ENCODE measurements at places on chromosomes 6 and 20.
A peak's percentile ranks its signal among the peaks of the same experiment; 100 is the strongest.

DNA sequence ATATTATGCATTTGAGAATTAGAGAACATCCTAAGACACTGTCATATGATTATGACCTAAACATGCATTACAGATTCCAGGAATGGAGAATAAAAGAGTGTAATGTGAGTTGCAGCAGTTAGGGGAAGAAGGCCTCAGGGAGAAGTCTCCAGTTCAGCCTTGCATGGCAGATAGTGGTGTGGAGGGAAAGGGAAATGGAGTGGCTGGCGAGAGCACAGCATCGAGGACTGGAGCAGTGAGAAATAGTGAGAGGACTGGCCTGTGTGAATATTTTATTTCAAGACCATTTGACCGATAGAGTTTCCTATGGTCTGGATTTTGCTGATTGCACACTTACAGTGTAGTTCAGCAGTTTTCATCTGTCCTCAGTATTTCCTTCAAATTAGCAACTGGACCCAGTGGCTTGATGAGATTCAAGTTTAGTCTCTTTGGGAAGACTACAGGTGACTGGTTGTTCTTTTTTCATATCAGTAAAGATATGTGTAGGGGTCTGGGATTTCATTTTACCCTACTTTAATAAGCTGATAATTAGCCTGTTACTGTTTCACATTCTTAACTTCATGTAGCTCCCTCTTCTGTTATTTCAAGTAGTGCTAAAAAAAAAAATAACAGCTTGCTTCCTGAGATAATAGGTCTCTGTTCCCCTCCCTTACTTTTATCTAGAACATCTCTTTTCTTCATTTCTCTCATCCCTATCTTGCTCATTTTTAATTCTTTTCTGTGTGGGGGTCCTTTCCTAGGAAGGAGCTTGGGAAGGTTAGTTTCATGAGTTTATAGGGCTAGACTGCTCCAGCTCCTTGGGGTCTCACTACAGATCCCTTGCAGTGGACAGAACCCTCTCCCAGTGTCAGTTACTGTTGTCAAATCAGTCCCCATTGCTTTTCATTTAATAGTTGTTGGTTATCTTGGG is 27.9 kb downstream of the BLTP3A start:
- DNase-seq: no peak

- no peak for DNase-seq
Measured at GRCh38 chr6:9623985-9624384, 790.9 kb downstream of the TFAP2A start.

GRCh38 chr6:71513036-71513435 is 224.4 kb downstream of the OGFRL1 start:
- no peak for DNase-seq

GRCh38 chr6:39087197-39087596 is 27.8 kb downstream of the SAYSD1 start:
- DNase-seq: no peak

GRCh38 chr6:46325561-46326530 is 155.1 kb upstream of the ENPP5 start:
- peak; percentile 58 for DNase-seq

- DNase-seq: no peak
Measured at GRCh38 chr6:129686941-129687627, 22.9 kb downstream of the ARHGAP18 start.

- DNase-seq: no peak
Measured at GRCh38 chr6:45969026-45969425, 46.6 kb downstream of the CLIC5 start.

- no peak for DNase-seq
Measured at GRCh38 chr20:53409447-53409717, 184.3 kb downstream of the ZNF217 start.

- no peak for DNase-seq
Measured at GRCh38 chr20:39270837-39271604, 308.9 kb downstream of the DHX35 start.

DNA sequence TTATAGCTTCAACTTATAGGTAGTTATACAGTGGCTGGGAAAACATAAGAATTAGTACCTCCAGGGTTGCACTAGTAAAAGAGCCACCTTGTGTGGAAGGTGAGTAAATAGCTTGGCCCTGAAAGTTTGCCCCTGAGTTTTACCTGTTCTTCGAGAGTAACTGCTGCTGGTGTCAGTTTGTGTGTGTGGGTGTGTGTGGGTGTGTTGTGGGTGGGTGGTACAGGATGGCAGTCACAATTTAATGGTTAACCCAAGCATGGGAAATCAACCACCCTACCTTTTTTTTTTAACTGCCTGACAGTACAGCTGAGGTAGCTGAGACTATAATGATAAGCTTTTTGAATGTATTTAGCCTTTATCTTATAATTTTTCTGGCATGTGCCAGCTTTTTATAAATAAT is 137.3 kb downstream of the STXBP5 start:
- no peak for DNase-seq

DNA sequence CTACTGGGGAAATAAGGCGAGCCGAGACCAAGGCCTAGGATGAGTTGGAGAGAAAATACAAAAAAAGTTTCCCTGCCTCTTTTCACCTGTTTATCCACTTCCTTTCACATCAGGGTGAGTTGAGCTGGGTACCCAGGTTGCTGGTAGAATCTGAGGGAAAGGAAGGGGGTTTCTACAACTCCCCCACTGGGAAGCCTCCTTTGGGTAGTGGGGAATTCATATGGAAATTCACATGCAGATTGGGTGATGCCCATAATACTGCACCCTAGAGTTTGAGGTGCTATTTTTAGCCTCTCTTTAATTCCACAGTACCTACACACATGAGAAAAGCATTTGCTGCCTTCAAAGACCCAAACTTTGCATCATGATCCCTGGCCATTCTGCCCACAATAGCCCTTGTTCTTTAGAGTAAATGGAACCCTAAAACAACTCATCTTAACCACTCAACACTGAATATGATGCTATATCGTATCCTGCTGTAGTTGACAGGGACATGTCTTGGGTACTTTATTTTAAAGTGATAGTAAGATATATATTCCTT is 2.7 kb downstream of the OSTM1 start:
- no peak for DNase-seq

GRCh38 chr20:57791178-57791962 is 81.6 kb upstream of the PMEPA1 start:
- DNase-seq: no peak

- DNase-seq: peak; percentile 6
Measured at GRCh38 chr6:138285800-138286199, 67.5 kb upstream of the PBOV1 start.

DNA sequence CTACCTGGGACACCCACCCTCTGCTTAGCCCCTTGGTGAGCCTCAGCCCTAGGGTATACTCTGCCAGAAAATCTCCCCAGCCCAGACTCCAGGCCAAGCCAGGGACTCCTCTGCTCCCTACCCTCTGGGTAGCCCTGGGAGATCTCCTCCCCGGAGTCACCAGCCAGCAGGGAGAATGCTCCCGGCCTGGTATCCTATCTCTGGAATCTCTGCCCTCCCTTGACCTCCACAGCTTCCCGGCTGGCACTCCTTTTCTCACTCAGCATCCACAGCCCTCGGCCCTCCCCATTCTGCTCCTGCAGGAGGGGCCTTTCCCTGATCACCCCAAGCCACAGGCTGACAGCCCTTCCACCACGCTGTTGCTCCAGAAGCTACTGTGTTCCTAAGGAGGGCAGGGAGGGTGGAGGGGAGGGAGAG is 22.6 kb downstream of the NOL4L start:
- DNase-seq: no peak

- DNase-seq: no peak
Measured at GRCh38 chr20:62475027-62475771, 596 bp downstream of the GATA5 start.

DNA sequence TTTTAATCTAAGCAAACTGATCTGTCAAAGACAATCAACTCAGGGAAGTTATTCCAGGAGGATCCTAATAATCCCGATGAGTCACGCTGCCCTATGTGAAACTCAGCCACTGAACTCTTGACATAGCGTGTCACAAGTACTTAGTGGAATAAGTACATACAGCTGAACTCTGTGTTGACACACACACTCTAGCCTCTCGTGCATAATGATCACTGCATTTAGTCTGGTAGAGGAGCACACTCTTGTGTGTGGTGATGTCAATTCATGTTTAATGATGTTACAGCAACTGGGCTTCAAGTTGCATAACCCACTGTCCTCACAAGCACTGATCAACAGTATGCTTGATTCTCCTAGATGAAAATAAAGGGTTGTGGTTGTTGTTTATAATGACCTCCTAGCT is 148.3 kb downstream of the HACE1 start:
- DNase-seq: peak; percentile 97

DNA sequence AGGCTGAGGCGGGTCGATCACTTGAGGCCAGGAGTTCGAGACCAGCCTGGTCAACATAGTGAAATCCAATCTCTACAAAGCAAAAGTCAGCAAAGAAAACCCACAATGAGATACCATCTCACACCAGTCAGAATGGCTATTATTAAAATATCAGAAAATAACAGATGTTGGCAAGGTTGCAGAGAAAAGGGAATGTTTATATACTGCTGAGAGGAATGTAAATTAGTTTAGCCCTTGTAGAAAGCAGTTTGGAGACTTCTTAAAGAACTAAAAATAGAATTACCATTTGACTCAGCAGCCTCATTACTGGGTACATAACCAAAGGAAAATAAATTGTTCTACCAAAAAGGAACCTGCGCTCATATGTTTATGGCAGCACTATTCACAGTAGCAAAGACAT is 16.7 kb upstream of the GCM1 start:
- no peak for DNase-seq

DNA sequence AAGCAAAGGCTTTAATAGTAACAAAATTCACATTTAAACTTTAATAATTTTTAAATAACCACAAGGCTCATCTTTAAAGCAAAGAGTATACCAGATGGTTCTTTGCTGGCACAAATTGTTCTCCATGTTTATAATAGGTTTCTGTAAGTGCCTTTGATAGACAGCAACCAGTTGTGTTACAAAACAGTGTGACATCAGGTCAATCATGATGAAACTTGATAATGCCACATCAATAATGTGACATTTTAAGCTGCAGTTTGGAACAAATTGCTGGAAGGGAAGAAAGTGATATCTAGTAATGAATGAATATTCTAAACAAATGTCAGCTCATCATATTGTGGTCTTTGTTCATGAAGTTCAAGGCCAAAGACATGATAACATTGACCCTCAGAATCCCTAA is 87.5 kb upstream of the MEI4 start:
- no peak for DNase-seq

GRCh38 chr6:116842459-116842858 is 13.6 kb upstream of the GPRC6A start:
- DNase-seq: no peak

- DNase-seq: no peak
Measured at GRCh38 chr6:22636452-22636851, 67.1 kb downstream of the HDGFL1 start.

GRCh38 chr6:112310439-112311125 is 36.5 kb upstream of the RFPL4B start:
- DNase-seq: no peak

- DNase-seq: no peak
Measured at GRCh38 chr20:54122189-54122588, 51.6 kb downstream of the CYP24A1 start.

DNA sequence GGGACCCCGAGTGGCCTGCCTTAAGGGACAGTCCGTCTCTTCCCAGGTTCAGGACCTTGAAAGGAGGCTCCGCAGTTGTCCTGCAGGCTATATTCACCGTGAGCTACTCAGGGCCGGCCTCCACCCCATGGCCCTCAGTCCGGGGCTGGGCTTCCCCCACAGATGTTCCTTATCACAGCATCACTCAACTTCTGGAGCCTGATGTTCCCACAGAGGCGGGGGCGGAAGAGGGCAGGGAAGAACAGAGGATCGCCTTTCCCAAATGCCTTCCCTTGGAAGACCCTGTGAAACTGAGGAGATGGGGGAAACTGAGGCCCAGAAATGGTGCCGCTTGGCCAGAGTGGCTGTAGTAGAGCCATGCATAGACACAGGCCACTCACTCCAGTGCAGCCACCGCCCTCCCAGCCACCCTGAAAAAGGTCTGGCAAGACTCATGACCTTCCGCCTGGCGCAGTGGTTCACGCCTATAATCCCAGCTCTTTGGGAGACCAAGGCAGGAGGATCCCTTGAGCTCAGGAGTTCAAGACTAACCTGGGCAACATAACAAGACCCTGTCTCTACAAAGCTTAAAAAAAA is 4.3 kb upstream of the COX4I2 start:
- no peak for DNase-seq

DNA sequence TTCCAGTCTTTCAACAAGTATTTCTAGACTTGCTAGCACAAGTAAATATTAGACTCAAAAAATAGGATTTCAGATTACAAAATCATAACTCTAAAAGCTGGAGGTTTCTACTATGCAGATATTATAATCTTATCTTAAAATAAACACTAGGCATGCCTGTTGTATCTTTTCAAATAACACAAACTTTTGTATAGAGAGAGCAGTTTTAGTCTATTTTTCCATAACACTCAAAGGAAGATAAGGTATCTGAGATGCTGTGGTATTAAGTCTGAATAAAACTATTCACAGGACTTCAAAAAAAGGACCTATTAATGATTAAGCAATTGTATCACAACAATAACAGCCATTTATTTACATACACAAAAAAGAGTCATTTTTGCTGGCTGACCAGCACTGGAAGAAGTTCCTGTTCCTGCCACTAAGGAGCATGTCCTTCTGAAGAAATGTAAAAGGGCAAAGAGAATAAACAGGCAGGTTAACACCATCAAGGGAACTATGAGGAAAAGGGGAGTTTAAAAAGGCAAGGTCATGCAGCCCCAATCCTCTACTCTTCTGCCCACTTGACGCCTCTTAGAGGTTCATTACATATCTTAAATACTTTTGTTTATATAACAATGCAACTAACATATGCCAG is 39.4 kb downstream of the REPS1 start:
- peak; percentile 3 for DNase-seq

DNA sequence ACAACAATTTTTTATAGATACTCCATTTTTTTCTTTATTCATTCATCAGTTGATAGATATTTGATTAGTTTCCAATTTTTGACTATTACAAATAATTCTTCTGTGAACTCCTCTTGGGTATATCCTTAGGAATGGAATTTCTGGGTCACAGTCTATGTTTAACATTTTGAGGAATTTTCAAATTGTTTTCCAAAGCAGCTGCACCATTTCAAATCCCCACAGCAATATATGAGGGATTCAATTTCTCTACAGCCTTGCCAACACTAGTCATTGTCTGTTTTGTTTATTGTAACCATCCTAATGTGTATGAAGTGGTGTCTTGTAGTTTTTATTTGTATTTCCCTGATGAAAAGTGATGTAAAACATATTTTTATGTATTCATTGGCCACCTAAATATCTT is 320.3 kb upstream of the DEFB112 start:
- DNase-seq: no peak

GRCh38 chr6:28960846-28961500 is 37.2 kb upstream of the TRIM27 start:
- DNase-seq: no peak

- no peak for DNase-seq
Measured at GRCh38 chr6:158698931-158699330, 49.1 kb downstream of the SYTL3 start.

GRCh38 chr6:144279484-144280150 is 5.5 kb upstream of the UTRN start:
- no peak for DNase-seq
